ENCODE measurements at places on chromosomes 5 and 9.
A peak's percentile ranks its signal among the peaks of the same experiment; 100 is the strongest.

DNA sequence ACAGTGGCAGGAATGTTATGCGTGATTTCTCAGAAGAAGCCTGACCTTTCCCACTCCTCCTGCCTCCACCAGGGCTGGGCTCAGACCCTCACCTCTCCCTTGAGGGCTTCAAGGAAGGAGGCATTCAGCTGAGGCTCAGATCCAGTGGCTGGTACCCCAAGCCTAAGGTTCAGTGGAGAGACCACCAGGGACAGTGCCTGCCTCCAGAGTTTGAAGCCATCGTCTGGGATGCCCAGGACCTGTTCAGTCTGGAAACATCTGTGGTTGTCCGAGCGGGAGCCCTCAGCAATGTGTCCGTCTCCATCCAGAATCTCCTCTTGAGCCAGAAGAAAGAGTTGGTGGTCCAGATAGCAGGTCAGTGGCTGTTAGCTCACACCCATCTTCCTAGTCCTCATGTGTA lies 9.9 kb downstream of the BTNL9 start:
- no peak for DNase-seq

DNA sequence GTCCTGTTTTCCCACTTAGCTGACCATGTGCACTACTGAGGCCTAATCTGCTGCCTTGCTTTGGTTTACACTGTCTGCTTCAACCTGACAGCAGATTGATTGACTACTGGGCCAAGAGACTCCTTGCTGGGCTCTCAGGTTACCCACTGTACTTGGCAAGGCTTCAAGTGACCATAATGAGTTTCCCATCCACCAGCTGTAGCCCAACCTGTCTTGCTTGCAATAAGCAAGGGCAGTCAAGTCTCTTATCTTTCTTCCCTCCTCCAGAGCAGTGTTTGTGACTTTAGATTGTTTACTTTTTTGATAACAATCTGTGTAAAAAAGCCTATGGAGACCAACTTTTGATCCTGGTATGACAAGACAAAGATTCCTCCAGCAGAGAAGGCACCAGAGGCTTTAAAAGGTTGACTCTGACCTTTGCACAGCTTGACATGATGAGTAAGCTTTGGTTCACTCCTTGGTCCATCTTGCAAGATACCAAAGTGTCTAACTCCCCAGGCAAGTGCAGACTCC lies 912.3 kb upstream of the SEMA6A start:
- peak; percentile 57 for DNase-seq

DNA sequence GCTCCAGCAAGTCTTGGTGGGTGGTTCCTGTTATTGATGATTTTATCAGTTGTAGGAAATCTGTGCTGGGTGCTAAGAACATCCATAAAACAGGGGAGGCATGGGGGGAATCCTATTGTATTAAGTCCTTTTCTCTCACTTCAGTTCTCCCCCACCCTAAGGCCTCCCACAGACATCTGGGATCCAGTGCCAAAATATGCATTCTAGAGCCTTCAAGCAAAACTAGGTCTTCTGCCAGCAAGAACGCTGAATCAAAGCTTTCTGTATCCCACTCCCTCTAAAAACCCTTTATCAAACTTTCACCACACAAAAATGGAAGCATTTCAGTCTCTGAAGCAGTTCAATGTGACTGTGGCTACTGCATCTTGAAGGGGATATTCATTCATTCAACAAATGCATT lies 281.9 kb downstream of the GAS1 start:
- no peak for DNase-seq

GRCh38 chr5:143557061-143557818 lies 153.8 kb upstream of the NR3C1 start:
- no peak for DNase-seq

DNA sequence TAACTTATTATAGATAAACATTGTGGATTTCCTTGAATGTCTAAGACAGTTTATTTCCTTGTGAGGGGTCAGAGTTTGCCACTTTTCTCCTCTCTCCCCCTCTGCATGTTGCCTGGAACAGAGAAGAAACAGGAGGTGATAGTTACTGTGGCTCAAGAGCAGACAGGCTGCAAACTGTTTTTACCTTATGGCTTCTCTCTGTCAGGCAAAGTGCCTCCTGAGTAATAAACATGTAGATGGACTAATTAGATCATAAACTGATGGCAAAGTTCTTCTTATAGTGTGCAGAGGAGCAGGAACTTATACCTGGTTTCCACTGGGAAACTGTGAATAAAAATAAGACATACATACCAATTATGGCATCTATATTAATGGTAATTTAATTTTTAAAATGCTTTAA lies 133.1 kb upstream of the CDH12 start:
- DNase-seq: no peak

- DNase-seq: no peak
These were observed 113.4 kb upstream of the ALDH1B1 start for GRCh38 chr9:38278931-38279679.

DNA sequence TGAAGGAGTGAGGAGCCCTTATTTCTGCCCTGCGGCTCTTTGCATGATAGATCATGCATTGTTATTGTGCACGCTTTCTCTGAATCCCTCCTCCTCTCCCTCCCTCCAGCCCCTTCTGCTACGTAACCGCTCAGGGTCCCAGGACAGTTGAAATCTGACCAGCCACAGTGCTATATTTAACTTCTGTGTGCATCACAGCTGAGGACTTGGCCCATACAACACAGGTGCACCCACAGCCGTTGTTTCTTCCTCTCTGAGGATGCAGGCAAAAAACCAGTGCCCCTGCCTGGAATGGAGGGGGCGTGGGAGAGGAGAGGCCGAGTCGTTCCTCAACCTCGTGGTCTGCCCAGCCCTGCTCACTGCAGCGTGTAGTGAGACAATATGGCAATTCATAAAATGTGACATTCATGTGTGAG lies 335.6 kb upstream of the CLINT1 start:
- no peak for DNase-seq

DNA sequence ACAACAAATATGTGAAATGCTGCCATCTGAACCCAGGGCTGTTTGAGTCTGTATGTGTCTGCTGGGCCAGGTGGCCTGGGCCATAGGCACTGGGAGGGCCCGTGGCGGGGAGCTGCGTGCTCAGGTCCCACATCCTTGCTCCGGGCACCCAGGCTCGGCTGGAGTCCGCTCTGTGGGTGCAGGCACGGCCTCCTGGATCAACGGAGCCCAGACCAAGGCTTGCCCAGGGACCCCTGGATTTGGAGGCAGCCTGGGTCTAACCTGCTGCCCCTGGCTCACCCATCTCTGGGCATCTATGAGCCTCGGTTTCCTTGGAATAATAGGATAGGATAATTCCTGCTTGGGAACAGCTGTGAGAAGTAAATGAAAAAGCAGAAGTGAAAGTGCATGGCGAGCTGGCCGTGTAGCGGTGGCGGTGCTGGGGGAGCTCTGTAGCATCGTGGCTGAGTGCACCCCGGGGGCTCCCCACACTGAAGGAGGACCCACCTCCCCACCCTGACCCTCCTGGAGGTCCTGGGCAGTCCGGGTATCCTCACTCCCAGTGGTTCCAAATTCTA lies 1.2 kb downstream of the CDHR2 start:
- DNase-seq: no peak

GRCh38 chr5:80615266-80615914 lies 39.1 kb upstream of the MSH3 start:
- DNase-seq: peak; percentile 88

DNA sequence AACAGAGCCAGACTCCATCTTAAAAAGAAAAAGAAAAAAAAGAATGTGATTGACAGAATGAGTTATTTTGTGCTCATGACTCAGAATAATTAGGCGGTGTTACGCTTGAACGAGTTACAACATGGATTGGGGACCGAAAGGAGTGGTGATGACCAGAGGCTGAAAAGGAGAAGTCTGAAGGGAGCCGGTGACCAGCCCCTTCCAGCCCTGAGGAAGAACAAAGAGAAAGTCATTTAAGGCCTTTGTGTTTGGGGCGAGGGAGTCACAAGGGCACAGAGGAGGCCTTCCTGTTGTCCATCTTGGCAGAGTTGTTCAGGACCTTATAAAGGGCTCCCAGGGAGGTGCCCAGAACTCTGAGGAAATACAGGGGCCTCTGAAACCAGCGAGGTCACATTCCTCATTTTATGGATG lies 131.6 kb downstream of the GOLPH3 start:
- no peak for DNase-seq

- DNase-seq: no peak
These were observed 24.3 kb upstream of the PRDM9 start for GRCh38 chr5:23483090-23483489.

DNA sequence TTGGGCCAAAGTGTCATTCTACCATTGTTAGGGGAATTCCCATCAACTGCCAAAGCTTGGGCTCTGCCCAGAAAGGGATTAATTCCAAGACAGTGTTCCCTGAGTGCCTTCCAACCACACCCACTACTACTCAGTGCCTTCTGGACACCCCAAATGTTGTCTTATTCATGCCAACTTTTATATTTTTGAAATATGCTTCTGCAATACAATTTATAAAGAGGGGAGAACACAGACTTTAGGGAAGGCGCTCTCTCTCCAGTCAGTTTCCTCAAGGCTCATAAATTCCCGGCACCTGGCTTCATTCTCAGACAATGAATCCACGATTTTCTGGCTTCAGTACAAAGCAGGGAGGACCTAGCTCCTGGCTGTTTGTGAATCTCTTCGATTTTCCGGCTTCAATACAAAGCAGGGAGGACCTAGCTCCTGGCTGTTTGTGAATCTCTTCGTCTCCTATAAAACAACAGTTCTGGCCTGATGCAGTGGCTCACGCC lies 120.1 kb upstream of the MYO10 start:
- peak; percentile 71 for DNase-seq

DNA sequence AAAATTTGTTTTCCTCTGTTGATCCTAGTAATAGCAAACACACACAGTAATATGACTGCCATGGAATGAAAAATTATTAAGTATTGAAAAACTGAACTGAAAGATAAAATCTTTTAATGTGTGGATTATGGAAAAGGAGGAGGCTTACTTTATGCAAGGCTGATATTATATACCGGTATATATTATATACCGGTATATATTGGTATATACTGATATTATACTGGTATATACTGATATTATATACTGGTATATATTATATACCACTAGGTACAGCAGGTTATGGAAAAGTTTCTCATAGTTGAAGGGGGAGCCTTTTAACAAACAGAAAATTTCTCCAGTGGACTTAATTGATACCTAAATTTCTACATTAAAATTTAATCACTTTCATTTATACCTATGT lies 181.4 kb downstream of the SH3GL2 start:
- no peak for DNase-seq

GRCh38 chr9:107669422-107669821 lies 179.9 kb upstream of the KLF4 start:
- DNase-seq: no peak

GRCh38 chr5:15105799-15106393 lies 234.3 kb upstream of the ANKH start:
- DNase-seq: peak; percentile 78

- peak; percentile 37 for DNase-seq
These were observed 58.3 kb upstream of the ALDH1B1 start for GRCh38 chr9:38334234-38334633.

GRCh38 chr9:115213818-115214334 lies 95.9 kb upstream of the TNC start:
- DNase-seq: peak; percentile 84

Measured in islet precursor cell (in vitro differentiated cells).